ENCODE measurements at places on chromosomes 1 and 21. TPM values are rescaled to one million over a fixed set of nuclear protein-coding genes. Genes with fewer than 3 reads are reported as not detected.

- DNase-seq, result peak; percentile 85
Observed at GRCh38 chr1:67853704-67854103, 20.4 kb upstream of the GNG12 start.

- DNase-seq, result no peak
Observed at GRCh38 chr1:213550804-213551203, 437.0 kb upstream of the PROX1 start.

GRCh38 chr1:193569096-193569982 lies 382.9 kb upstream of the B3GALT2 start:
- no peak for DNase-seq

The OVAAL gene
- total RNA-seq, result not detected

DNA sequence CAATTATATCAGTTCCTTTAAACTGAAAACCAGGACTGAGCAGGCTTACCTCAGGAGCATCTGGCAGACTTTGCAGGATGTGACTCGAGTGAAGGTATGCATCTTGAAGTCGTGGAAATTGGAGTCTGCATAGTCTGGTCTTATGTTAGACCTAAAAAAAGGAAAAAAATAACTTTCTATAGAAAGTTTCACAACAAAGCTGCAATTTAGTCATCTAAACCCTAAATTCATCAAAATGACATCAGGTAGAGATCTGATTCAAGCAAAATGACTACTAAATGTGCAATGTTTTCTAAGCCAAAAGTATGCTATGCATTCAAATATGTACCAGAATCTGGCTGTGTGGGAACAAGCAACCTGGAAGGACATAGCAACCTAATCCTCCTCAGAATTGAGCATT lies 260.1 kb downstream of the VAV3 start:
- no peak for DNase-seq

DNA sequence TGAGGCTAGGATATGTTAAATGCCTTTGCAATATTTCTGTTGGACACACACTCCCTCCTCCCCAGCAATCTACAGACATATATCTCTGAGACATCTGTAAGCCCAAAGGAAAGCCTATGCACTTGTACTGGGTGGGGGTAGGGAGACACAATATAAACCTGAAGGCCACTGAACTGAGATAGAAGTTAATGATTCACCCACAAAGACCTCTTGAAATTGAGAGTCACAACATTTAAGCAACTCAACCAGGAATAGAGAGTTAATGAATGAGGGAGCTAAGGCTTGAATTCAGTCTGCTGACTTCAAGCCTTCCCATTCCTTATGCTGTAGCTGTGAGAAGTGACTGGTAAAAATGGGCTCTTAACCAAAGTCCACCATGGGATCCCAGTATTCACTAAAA lies 5.0 kb downstream of the OR10J1 start:
- DNase-seq, result no peak

DNA sequence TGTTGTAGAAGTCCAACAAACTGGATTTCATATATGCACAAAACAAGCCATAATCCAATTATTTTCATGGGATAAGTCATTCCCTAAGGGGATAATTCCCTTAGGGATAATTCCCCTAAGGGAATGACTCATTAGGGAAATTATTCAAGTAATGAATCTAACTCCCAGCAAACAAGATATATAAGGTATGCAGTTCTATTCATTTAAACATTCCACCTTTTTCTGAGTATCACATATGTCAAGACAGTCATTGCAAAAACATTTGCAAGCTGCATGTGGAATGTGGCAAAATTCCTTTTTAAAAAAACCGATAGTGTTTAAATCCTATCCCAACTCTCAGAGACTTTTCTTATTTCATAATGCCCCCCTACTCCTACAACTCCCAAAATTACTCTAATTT lies 131.2 kb downstream of the AKT3 start:
- DNase-seq, result no peak

The HMCN1 gene
- 14.6 TPM for total RNA-seq

DNA sequence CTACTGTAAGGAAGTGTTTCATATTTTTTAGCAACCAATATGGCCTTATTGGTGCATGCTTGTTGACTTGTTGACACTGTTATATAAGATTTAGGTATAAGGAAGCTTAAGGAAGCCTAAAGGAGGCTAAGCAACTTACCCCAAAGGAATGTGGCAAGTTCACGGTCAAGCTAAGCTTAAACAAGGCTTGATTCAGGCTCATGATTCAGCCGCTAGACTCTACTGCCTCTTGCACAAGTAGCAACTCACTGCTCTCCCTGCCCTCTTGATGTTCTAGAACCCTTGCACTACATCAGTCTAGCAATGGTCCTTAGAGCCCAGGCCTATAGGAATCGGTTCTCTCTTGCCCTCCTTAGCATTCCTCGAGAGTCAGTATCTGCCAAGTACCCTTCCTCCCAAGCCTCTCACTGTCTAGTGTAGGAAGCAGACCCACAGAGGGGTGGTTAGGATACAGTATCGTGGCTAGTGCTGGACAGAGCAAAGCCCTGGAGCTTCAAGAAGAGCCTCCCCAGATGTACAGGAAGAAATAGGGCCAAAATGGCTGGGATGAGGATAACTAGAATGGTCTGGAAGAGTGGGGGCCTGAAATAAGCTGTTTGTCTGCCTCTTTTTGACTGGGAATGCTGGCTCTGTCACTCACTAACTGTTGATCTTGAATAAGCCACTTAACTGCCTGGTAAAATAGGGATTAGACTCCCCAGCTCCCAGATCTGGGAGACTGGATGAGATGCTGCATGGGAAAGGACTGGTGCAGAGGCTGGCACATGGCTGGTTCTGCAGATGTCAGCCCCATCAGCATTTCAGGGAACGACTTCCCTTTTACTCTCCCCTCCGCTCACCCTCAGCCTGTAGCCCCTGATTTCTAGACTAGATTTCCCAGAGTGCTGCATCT lies 122.2 kb downstream of the NAV1 start:
- no peak for DNase-seq

DNA sequence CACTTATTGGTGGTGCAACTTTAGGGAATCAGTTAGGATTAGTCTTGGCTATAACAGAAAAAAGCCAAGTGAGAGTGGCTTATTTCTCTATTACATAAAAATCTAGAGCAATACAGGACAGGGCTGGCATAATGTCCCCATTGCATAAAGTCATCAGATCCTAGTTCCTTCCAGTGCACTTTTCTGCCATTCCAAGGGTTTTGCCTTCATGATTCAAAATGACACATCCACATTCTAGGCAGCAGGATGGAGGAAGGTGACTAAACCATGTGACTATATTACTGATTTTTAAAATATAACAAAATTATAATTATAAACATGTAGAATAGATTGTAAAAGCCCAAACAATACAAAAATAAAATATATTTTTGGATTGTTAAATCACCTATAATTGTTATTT lies 18.8 kb downstream of the JUN start:
- no peak for DNase-seq

The KCND3 gene
- 0.61 TPM for total RNA-seq

The KCNJ15 gene
- total RNA-seq, result not detected

The DISC1 gene
- 3.5 TPM for total RNA-seq
